ENCODE measurements at places on chromosomes 1 and 21.
A peak's percentile ranks its signal among the peaks of the same experiment; 100 is the strongest.

DNA sequence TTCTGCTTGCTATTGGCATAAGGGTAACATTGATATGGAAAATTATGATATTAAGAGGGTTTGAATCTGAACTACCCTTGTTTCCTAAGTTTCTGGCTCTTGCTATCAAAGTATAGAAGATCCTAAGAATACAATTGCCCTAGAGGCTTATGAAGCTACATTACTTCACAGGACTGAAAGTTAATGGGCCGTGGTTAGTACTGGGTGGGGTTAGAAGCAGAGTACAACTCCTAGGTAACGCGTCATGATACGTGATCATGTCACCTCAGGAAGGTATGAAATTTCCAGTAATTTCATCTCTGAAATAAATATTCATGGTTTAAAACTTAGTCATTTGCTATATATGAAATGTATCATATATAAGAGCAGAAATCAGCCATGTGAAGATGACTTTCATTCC, 743.8 kb upstream of the NEGR1 start:
- no peak for DNase-seq

DNA sequence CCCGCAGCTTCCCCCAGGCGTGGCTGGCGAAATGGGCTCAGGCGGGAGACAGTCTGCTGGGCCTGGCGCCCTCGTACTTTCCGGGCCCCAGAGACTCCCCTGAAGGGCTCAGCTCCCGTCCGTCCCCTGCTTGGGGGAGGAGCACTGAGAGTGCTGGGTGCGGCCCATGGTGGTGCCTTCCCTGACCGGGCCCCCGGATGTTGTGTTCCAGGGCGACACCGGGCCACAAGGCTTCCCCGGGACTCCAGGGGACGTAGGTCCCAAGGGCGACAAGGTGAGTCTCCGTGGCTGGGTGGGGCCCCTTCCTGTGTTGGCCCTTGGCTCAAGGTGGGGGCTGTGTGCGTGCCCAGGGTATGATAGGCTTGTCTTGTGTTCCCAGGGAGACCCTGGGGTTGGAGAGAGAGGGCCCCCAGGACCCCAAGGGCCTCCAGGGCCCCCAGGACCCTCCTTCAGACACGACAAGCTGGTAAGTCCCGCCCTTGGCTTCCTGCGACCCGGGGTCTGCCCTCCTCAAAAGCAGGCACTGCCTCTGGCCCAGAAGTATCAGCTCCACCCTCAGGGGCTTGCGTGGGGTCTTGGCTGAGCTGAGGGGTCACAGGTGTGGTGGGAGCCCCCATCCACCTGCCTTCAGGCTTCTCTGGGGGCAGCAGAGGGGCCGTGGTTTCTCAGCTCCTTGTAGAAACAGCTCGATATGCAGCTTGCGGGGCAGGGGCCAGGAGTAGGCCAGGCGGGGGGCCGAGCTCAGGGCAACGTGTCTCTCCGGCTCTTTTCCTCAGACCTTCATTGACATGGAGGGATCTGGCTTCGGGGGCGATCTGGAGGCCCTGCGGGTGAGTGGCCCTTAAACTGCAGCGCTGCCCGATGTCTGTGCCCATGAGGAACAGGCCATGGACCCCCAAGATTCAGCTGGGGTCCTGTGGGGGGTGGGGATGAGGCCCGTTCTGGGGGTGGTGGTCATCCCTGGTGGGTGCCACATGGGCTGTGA, 62.3 kb downstream of the SLC19A1 start:
- DNase-seq = no peak

DNA sequence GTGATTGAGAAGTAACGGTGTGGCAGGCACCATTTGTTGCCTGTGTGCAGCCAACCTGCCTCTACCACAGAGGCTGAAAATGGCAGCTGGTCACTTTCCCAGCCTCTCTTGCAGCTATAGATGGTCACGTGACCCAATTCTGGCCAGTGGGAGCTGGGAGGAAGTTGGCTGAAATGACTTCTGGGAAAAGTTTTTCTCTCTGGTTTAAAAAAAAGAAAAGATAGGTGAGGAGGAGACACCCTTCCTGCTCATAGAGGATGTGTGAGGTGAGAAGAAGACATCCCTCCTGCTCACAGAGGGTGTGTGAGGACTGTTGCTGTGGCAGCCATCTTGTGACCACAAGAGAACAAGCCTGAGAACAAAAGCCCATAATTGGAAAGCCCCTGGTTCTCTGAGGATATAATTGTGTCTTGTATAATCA, 122.8 kb downstream of the SYF2 start:
- no peak for DNase-seq

- DNase-seq = no peak
Observed at GRCh38 chr1:99131546-99131945, 126.9 kb upstream of the PLPPR5 start.

- peak; percentile 67 for DNase-seq
Observed at GRCh38 chr1:110615548-110616130, 9.5 kb upstream of the KCNA2 start.

DNA sequence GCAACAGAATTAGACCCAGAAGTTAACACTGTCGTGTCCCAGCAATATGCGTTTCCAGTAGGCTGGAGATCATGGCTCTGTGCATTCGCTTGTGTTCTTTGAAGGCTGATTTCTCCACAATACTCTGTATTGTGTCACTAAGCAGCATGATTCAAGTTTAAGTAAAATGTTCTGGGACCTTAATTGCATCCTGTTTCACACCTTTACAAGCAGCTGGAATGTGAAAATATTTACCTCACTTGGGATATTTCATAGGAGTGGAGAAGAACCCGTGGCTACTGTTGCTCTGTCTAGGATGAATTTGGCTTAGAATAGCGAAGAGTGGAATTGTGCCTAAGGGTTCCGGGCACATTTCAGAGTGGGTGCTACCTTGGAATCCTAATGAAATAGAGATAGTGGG, 6.3 kb downstream of the PTGFRN start:
- no peak for DNase-seq

DNA sequence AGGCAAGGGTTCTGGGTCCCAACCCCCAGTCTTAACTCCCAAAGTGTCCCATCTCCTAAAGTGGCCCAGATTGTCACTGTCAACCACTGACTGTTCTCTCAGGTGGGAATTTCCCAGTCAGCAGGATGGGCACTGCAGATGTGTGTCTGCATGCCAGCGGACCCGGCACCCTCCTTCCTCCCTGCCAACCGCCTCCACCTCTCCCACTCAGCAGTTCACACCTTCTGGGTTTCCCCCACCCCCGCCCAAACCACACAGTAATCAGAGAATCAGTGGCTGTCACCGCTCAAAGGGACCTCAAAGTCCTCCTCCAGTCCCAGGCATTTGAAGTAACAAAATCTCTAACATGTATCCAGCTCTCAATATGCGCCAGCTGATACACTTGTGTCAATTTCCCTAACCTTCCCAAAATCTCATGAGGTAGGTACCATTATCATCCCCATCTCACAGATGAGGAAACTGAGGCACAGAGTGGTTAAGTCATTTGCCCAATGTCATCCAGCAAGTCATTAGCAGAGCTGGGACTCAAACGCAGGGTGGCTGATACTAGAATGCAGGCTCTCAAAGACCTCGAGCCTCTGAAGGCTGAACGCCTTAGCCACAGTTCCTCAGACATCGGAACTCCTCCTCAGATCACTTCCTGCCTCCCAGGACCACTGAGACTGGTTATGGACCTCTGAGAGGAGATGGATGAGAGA, 4.8 kb downstream of the RUNX3 start:
- no peak for DNase-seq

- DNase-seq = no peak
Observed at GRCh38 chr1:35371506-35371905, 103.0 kb downstream of the ZMYM4 start.

- no peak for DNase-seq
Observed at GRCh38 chr1:85411567-85412305, 53.2 kb downstream of the DDAH1 start.

DNA sequence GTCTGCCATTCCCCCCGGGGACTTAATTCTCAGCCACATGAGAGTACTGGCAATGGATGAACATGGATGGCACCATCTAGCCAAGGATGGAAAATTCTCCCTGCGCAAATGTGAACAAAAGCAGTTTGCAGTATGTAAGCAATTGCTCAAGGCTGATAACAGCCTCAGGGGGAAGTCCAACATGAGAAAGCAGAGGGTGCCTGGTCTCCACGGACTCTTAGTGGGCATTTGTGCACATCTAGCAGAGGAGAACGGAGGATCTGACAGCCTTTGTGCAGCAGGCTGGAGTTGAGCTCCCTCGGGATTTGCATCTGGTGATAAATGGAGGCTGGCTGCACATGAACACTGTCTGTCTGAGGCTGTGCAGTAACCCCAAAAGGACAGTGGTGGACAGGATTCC, 13.9 kb upstream of the OLIG1 start:
- DNase-seq = no peak

DNA sequence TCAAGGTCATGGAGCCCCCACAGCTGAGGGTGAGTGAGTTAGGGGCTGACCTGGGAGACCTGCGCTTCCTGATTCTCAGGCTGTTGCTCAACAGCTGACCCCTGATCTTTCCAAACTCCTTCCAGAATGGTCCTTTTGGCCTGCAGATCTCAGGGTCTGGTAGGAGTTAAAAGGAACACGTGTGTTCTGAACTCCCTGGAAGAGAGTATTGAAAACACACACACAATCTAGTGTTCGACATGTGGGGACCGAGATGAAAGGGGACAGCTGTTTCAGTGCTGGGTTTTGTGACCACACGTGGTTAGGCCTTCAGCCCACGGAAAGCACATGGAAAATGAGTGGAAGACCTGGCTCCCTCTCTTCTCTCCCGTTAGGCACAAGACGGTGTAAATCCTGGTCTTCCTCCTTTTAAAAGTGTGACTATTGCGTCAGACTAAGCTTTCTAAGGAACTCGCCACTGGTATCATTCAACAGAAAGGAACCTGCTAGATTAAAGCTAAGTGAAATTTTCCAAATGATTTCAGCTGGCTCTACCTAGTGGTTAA, 49.6 kb downstream of the RUNX1 start:
- no peak for DNase-seq

GRCh38 chr21:41490330-41490729, 17.6 kb downstream of the TMPRSS2 start:
- no peak for DNase-seq

DNA sequence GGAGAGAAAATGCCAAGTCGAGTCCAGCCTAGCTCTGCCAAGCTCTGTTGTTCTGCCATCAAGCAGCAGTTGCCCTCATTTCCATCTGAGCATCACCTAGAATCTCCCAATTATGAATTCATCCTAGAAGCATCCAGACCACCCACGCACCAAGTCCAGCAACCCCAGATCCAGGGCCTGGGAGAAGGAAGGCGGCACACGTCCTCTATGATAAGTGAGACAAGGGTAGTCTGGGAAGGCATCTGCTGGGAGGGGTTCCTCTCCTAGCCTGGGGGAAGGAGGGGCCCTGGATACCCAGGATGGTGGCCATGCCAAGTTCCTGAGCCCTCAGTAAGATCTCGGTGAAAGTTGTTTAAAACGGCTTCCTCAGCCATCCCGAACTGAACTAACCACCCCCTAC, 70.7 kb downstream of the VWA5B1 start:
- no peak for DNase-seq

DNA sequence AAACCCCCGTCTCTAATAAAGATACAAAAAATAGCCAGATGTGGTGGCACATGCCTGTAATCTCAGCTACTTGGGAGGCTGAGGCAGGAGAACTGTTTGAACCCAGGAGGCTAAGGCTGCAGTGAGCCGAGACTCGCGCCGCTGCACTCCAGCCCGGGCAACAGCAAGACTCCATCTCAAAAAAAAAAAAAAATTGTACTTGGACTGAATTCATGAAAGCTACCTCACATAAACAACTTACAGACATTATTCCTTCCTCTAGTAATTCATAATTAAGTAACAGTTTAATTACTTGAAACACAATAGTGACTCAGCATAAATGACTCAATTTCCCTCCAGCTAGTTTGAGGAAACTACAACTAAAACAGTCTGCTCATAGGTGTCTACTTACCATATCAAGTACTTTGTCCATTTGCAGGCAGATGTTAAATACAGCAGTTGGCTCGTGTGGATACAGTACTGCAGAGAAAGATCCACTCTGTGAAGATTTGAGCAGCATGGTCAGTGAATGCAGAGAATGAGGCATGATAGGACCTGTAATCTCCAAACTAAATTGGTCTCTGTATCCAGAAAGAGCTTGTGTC, 9.4 kb downstream of the DONSON start:
- DNase-seq = no peak

DNA sequence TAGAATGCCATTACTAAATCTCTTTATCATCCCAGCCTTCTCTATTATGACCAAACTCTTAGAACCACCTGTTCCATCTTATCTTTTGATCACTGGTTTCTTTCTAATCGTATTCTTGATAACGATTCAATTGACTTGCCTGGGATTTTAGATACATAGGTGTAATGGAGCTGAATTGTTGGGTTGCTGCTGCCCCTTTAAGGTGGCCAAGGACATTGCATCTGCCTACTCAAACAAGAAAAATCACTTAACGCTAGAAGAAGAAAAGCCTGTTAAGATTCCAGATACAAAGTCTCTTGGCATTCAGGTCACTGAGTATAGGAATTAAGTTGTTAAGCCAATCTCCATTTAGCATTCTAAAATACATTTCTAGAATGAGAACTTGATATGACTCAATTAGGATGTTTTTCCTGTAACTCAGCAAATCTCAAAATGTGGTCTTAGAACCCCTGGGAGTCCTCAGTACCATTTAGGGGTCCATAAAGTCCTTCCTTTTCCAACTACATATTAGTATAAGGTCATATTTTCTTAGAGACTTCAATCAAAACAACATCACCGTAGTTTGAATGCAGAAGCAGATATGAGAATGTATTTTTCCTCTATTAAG, 12.4 kb downstream of the NEXN start:
- DNase-seq = no peak

DNA sequence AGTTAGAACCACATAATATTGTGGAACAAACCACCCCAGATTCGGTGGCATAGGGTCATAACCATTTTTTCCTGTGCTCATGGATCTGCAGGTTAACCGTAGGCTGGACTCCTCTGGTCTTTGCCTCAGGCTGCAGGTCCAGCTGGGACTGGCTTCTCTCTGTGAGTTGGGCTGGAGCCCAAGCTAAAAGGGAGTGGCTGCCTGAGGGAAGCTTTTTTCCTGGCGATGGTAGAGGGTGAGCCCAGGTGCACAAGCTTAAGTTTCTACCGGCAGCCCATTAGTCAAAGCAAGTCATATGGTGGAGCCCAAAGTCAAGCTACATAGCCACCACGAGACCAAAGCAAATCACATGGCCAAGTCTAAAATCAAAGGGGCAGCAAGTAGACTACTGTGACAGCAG, 13.8 kb downstream of the EPHX4 start:
- DNase-seq = no peak

- no peak for DNase-seq
Observed at GRCh38 chr1:59083946-59084865, 212.7 kb upstream of the FGGY start.

DNA sequence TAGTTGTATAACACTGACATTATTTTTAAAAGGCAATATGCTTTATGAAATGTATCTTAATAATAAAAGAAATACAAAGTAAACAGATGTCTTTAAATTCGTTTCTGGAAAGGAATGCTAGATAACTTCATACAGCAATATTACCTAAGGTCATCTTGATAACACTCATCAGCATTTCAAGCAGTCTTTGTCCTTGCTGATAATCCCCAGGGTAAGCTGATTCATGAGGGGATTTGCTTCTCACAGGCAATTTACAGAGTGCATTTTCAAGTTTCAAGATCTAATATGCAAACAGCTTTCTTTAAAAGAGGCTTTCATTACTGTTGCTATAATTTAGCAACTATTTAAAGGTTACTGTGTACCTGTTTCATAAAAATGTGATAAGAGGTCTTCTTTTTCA, 75.2 kb upstream of the NEK2 start:
- DNase-seq = no peak

GRCh38 chr1:232890340-232890943, 60.0 kb upstream of the NTPCR start:
- DNase-seq = no peak

GRCh38 chr1:234969581-234970400, 158.8 kb downstream of the TOMM20 start:
- DNase-seq = peak; percentile 89
